ENCODE measurements at places on chromosomes 3 and 15.

- peak; percentile 34 for ATAC-seq
Measured at GRCh38 chr15:49438962-49439631, 16.1 kb downstream of the FGF7 start.

DNA sequence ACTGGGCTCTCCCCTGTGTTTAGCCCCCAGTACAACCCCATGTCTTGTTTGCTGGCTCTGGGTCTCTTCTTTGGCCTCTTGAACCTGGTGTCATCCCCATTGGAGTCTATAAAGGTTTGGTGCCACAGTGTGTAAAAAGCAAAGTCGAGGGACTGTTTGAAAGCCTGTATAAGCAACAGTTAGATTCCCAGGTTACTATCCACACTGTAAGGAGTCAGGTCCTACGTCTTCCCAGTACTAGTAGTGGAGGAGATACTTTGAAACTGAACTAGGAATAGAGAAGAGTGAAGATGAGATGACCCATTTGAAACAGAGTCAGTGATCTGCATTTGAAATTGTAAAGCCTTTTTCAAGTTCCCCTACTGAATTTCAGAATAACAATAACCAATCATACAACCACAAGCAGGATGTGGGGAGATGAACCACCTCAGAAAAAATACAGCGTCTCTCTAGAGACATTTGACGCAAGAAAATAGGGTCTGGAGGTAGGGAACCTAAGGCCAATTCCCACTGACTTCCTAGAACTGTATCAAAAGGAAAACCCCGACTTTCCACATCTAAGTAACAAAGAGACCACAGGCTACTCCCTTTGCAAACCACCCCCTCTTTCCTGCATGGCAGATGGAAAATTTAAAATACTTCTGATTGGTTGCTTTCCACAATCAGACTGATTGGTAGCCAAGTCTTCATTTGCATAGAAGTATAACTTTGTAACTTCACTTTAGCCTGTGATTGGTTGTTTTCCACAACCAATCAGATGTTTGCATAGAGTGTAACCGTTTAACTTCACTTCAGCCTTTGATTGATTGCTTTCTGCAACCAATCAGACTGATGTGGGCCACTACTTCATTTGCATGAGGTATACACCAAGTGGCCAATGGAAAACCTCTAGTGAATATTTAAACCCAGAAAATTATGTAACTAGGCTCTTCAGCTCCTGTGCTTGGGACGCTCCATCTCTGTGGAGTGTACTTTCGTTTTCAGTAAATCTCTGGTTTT, 49.9 kb upstream of the NEDD4 start:
- no peak for ATAC-seq

DNA sequence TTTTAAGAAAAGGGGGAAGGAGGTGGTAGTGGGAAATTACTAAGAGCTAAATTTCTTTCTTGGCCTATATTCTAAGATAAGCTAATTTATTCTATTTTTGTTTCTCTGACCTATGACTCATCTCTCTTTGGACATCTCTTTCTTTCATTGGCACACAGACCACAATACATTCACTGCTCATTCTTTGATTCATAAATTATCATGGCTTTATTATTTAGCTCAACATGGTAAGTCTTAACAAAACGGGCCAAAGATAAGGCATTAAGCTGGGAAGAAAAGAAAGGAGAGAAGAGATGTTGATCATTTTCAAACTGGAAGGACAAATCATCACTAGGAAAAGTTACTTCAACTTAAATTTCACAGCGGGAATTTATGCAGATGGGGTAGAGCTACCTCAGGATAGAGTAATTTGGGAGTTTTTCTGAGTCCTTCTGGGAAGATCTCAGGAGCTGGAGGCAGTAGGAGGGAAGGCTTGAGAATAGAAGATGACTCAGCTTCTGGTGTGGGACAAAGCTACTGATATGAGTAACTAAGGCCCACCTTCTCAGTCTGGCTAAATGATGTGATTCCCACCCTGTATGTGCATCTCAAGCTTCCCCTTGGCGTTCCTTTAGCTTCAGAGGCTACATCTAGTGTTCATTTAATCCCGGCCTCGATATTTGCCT, 7.5 kb upstream of the ALCAM start:
- ATAC-seq = no peak

DNA sequence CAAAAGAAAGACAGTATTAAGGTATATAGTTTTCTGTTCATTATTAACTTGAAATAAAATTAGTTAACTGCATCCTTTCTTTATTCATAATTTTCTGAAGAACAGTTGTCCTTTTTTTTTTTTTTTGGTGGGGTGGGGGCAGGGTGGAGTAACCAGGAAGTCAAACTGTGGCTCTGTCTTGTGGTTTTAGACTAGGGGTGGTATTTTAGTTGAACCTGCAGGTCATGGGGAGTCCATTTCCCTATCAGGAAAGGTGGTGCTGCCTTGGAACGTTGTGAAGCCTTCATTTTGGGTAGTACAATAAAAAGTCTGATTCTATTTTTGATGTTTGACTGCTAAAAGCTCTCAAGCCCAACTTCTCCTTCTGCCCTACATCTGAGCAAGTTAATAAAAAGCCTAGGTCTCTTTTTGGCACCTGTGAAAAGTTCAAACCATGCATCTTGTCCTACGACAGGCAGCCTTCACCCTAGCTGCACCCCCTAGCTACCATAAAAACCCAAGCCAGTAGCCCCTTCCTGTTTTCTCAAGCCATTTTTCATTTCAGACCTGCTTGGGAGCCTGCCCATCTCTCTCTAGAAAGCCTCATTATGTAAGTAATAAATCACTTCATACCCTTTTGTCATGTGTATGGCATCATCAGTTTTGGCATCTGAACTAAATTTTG, 31.2 kb upstream of the RIOX2 start:
- ATAC-seq = no peak

- ATAC-seq = no peak
Measured at GRCh38 chr15:70486012-70486411, 277.3 kb downstream of the UACA start.

GRCh38 chr3:188508454-188508853, 354.5 kb downstream of the LPP start:
- ATAC-seq = no peak

GRCh38 chr15:25772500-25772899, 90.6 kb downstream of the ATP10A start:
- ATAC-seq = no peak

DNA sequence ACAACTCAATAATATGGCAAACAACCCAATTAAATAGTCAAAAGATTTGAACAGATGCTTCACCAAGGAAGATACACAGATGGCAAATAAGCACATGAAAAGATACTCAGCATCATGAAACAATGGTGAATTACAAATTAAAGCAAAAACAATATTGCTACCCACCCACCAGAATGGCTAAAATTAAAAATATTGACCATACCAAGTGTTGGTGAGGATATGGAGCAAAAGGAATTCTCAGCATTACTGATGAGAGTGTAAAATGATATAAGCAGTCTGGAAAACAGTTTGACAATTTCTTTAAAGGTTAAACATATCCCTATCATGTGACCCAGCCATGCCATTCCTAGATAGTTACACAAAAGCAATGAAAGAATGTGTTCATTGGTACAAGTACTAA, 5.7 kb upstream of the PXYLP1 start:
- ATAC-seq = no peak

DNA sequence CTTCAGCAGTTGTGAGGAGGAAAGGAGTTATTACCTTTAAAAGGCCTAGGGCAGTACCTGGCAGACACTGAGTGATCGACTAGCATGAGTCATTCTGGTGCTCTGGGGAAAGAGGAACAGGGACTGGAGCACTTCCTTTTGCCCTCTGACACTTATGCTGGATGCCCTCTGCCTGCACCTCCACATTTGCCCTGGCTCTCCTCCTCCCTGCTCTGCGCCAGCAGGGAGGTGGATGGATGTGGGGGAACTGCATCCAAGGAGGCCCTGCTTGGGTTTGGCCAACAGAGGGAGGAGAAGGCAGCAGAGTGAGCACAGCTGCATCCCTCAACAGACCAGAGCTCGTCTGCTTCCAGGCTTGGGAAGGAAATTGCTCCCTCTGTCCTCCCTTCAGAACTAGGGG, 75.0 kb downstream of the SEMA5B start:
- peak; percentile 38 for ATAC-seq

DNA sequence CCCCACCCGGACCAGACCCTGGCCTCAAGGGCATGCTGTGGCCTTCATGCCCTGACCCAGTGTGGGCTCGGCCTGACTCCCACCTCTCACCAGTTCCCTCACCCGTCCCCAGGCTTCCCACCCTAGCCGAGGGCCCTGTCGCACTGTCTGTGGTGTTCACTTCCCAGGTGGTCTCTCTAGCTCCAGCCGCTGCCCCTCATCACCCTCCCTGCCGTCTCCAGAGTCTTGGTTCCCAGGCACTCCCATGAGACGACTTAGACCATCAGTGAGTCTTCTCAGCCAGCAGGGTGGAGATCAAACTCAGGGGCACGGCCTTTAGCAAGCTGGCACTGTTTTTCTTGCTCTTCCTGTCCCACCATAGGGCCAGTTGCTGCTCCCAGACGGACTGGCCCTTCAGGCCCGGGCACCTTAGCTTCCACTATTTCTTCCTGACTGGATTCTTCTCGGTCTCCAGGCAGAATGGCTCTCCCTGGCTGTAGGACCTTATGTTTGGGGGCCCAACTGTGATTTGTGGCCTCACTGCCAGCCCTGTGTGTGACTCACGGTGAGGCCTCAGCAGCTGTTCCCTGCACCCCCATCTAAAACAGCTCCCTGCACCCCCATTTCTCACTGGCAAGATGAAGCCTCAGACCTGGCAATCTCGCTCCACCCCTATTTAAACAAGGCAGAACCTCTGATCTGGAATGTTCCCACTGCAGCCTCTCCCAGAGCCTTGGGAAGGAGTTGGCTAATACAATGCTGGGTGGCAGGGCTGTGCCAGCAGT, 9.4 kb upstream of the PCSK6 start:
- ATAC-seq = no peak

DNA sequence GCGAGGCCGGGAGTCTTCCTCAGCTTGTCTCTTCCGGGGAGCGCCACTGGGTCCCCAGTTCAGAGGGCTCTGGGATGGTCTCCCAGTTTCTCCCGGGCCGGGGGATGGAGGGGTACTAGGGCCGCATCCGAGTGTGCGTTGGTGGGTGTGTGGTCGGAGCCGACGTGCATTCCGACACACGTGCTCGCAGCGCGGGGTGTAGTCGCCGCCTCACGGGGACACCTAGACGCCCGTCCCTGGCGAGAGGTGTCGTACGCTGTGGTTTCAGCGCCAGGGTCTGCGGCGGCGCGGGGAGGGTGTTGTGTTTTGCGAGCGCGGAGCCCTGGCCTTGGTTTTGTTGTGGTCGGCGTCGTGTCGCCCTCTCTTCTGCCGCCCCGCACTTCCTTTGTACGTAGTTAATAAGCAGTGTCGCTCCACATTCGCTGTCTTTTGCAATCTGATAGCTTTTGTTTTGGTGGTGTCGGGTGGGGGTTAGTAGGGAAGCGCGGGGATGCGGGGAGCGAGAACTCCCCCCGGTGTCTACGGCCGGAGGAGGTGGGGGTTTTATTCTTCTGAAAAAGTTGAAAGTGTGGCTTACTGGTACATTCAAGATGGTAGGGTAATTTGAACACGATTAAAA, 2.2 kb downstream of the IGF1R start:
- no peak for ATAC-seq

GRCh38 chr15:91521996-91522395, 331.5 kb upstream of the SLCO3A1 start:
- no peak for ATAC-seq

DNA sequence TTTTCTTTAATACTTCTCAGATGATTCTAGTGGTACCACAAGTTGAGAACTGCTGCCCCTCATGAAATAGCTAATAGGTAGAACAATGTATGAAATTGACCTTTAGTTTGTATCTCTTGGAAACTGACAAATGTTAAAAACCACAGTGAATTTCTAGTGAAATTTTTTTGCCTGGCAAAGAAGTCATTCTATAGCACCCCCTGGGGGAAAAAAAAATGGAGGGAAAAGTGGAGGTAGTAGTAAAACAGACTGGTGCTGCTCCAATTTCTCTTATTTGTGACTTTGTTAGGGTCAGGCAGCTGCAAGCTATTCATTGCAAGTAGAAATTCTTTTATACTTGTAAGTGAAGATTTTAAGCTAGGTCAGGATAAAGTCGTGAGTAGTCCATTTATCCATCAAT, 605.0 kb downstream of the NLGN1 start:
- no peak for ATAC-seq

DNA sequence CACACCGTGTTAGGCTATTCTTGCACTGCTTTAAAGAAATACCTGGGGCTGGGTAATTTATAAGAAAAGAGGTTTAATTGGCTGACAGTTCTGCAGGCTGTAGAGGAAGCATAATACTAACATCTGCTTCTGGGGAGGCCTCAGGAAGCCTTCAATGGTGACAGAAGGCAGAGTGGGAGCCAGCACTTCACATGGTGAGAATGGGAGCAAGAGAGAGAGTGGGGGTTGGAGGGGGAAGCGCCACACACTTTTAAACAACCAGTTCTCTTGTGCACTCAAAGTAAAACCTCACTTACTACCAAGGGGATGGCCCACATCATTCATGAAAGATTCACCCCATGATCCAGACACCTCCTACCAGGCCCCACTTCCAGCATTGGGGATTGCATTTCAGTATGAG, 181.1 kb downstream of the APBA2 start:
- no peak for ATAC-seq

- no peak for ATAC-seq
Measured at GRCh38 chr3:155504682-155505081, 211.2 kb upstream of the STRIT1 start.

GRCh38 chr3:105397974-105398373, 31.3 kb downstream of the ALCAM start:
- no peak for ATAC-seq

DNA sequence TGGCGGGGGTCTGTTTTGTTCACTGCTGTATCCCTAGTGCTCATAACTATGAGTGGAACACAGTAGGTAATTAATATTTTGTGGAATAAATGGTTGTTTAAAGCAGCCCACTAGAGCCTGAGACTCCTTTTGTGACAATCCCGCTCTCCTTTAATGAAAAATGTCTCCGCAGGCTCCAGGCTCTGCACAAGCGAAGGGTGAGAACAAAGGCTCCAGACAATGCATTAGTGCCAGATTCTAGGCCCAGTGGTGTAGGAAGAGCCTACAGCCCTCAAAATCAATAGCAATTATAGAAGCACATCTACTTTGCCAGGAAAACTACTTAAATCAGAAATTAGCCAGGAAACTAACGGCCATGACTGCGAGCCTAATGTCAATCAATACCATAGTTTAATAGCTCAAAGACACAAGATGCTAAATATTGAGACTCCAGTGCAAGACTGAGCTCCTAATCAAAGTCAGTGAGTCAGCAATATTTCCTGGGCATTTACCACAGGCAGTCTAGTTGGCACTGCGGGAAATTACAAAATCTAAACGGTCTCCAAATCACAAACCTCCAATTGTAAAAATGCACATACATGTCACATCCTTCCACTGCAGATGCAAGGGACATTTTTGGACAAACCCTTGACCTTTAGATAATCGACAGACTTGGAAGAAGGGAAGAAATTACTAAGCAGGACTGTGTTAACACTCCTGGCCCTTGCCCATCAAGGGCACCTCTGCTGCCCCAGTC, 2.3 kb downstream of the ANXA2 start:
- no peak for ATAC-seq

DNA sequence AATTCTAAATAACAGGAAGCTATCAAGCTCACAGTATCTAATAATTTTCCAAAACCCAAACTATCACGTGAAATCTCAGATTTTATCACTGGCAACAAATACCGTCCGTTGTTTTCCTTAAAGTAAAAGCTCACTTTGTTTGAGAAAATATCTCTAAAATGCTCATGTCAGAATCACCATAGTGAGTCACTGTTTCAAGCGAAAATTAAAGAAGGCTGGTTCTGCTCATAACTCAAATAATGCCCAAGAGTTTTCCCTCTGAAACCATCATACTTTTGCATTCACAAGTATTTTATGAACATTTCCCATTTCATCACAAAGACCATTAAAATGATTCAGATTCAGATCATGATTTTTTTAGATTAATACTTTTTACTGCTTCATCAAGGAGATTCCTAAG, 50.6 kb downstream of the TBL1XR1 start:
- ATAC-seq = no peak

- ATAC-seq = no peak
Measured at GRCh38 chr15:66170042-66170441, 83.5 kb downstream of the MEGF11 start.
